ENCODE measurements at places on chromosomes 1 and 21.

- no peak for DNase-seq
Observed at GRCh38 chr1:202805886-202806844, 2.1 kb downstream of the KDM5B start.

- peak; percentile 8 for DNase-seq
Observed at GRCh38 chr1:90400131-90400530, 317.0 kb downstream of the BARHL2 start.

GRCh38 chr1:81664341-81664740, 136.4 kb upstream of the ADGRL2 start:
- peak; percentile 63 for DNase-seq

DNA sequence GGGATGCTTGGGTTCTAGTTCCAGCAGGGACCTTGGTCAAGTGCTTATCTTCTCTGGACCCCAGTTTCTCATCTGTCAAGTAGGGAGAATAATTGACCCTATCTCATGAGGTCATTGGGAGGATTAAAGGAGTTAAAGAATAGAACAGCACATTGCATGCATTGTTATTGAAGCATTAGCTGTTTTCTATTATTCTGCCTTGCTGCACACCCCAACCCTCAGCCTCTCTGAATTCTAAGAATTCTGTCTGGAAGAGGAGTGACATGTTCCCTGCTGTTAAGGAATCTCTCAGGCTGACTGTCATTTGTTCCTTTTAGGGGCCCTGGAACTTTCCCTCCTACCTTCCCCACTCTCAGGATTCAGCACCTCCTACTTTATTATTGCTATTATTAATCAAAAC, 73.9 kb downstream of the NENF start:
- DNase-seq: no peak

DNA sequence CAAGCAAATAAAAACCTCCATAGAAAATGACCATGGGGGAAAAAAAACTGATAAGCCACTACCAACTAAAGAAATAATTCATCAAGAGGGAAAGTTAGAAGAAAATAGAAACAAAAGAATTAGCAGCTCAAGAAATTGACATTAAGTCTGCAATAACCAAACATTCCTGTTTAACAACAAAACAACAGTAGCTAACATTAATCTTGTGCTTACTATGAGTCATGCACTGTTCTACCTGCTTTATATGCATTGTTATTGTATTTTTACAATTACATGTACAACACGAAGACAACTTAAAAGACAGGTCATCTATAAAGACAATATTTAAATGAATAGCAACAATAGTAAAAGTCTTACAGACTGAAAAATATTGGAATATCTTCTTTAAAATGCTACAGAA, 34.4 kb upstream of the LRRC7 start:
- no peak for DNase-seq

Measured in fibroblast of mammary gland (primary cell).